ENCODE measurements at places on chromosomes 2 and 18.
A peak's percentile ranks its signal among the peaks of the same experiment; 100 is the strongest.

DNA sequence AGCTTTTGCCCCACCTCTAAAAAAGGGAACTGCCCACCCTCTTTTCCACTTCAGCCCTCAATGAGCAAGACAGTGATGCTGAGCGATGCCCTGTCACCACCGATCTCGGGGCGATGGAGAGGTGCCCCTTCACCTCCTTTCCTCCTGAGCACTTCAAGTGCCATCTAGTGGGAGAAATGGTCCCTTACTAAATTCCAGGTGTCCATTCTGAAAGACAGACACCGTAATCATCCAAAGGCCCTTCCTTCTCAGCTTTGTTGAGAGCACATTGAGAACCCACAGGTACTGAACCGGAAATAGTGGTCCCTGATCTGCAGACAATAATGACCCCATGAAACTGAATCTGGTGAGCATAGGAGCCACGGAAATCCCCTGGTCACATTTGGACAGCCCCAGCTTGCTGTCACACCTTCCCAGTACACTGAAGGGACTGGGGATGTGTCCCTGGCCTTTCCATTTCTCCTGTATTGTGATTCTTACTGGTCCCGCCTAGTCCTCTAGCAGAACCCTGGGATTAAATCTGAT is 38.5 kb downstream of the KCTD18 start:
- peak overlapping the region; percentile 4 for H3K27ac ChIP-seq
- no peaks in the 10 kb centered on the region for H3K36me3 ChIP-seq
- ATAC-seq = peak; percentile 42
- H3K4me1 ChIP-seq = peaks cover 30% of the 10 kb centered on the region

- no peak for ATAC-seq
- peak overlapping the region; percentile 41 for H3K4me3 ChIP-seq
Measured at GRCh38 chr2:148817210-148817708, 57.8 kb upstream of the KIF5C start.

- H3K27me3 ChIP-seq = peaks cover 8% of the 10 kb centered on the region
- no peaks in the 10 kb centered on the region for H3K4me1 ChIP-seq
- H3K36me3 ChIP-seq = no peaks in the 10 kb centered on the region
Measured at GRCh38 chr2:160156100-160156499, 44.0 kb downstream of the ITGB6 start.

- peak overlapping the region; percentile 25 for H3K27ac ChIP-seq
- no peak overlapping the region for H3K4me3 ChIP-seq
- H3K27me3 ChIP-seq = no peaks in the 10 kb centered on the region
- H3K4me1 ChIP-seq = peaks cover 24% of the 10 kb centered on the region
Measured at GRCh38 chr18:69757733-69758132, 189.9 kb downstream of the CD226 start.

DNA sequence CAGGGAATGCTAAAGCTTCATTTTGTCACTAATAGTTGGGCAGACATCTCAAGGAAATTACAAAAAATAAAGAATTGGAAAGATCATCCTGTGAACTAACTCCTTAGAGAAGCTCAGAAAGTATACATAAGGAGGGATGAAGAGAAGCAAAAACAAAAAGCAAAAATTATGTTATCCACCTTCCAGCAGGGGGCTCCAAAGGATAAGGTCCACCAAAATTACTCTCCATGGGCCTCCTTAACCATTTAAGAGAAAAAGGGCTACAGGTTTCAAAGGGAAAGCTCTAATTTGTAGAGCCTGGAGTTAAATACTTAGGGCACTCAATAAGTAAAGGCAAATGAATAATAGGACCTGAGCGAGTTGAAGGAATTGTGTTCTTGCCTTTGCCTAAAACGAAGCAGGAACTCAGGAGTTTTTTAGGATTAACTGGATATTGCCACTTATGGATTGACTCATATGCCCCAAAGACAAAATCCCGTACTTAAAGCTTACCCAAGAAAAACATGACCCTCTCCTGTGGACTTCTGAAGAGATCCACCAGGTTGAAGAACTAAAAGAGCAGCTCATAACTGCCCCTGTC is 1167.9 kb downstream of the DSC3 start:
- no peaks in the 10 kb centered on the region for H3K4me1 ChIP-seq
- no peak overlapping the region for H3K27ac ChIP-seq
- no peak for ATAC-seq
- H3K27me3 ChIP-seq = no peaks in the 10 kb centered on the region
- H3K36me3 ChIP-seq = no peaks in the 10 kb centered on the region
- no peak overlapping the region for H3K4me3 ChIP-seq

- no peaks in the 10 kb centered on the region for H3K4me1 ChIP-seq
- ATAC-seq = no peak
- no peaks in the 10 kb centered on the region for H3K36me3 ChIP-seq
Measured at GRCh38 chr2:205698286-205699268, 16.3 kb downstream of the NRP2 start.

- H3K36me3 ChIP-seq = no peaks in the 10 kb centered on the region
- ATAC-seq = peak; percentile 93
- H3K27ac ChIP-seq = no peak overlapping the region
- H3K27me3 ChIP-seq = peaks cover 17% of the 10 kb centered on the region
- peaks cover 14% of the 10 kb centered on the region for H3K4me1 ChIP-seq
Measured at GRCh38 chr2:235951982-235952381, 216.2 kb downstream of the GBX2 start.

DNA sequence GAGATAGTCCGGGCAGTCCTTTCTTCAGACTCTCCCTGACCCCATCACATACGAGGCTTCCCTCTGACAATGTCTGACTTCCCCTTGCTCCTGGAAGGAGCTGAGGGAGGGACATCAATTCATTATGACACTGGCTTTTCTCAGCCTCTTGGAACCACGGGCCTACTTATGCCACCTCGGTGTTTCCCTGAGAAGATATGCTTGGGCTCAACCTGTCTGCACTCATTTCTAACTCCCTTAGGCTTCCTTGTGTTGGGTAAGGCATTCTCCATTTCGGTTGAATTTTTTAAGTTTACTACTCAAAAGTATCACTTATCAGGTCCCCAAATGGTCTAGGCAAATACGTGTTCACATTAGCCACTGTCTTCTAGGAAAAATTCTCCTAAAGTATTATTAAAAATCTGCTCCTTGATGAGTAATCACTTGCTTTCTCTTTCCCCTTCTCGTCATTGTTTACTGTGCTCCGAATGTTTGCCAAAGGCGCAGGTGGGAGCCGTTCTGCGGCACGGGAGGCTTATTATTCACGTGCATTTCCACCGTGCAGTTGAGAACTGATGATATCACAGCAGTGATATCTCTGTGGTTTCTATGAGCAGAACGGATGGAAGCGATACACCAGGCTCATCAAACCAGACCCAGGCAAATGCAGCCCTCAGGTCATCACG is 33.1 kb downstream of the ARL4C start:
- no peaks in the 10 kb centered on the region for H3K27me3 ChIP-seq
- ATAC-seq = peak; percentile 79
- peaks cover 60% of the 10 kb centered on the region for H3K4me1 ChIP-seq
- H3K36me3 ChIP-seq = no peaks in the 10 kb centered on the region
- peak overlapping the region; percentile 83 for H3K27ac ChIP-seq

DNA sequence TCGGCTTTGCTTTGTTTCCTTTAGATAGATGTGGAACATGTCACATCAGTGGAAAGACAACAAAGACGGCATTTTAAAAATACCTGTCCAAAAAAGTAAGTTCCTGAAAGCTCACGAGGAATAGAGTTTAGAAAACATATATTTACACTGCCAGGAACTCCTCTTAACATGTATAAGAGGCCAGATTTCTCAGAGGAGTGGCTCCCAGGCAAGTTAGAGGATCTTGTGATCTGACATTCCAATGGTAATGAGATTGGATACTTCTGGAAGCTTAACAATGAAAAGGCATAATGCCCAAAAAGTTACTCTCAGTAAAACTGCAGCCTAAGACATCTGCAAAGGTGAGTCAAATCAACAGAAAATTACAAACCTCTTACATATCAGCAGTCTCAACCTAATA is 77.1 kb downstream of the CYRIA start:
- H3K36me3 ChIP-seq = no peaks in the 10 kb centered on the region
- no peak overlapping the region for H3K4me3 ChIP-seq
- H3K27me3 ChIP-seq = peaks cover 8% of the 10 kb centered on the region
- ATAC-seq = no peak
- no peak overlapping the region for H3K27ac ChIP-seq

GRCh38 chr18:26656944-26657536 is 108.7 kb upstream of the KCTD1 start:
- H3K27me3 ChIP-seq = peaks cover 58% of the 10 kb centered on the region
- peak overlapping the region; percentile 63 for H3K4me3 ChIP-seq
- peaks cover 7% of the 10 kb centered on the region for H3K36me3 ChIP-seq

DNA sequence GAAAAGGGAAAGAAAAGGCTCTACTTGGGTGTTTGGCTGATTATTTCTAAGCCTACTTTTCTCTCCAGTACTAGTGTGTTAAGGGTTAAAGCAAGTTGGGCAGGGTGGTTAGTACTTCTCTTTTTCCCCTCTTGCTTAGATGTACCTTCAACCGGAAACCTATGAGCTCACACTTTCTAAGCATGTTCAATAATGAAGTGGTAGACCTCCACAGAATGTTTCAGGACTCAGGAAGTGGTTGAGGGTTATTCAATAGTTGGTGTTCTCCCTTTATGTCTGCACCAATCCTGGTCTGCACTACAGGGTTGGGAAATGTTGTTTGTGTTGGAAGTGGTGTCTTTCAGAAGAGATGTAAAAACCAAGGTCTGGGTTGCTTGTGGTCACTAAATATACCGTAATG is 137.1 kb downstream of the ZEB2 start:
- H3K27me3 ChIP-seq = no peaks in the 10 kb centered on the region
- H3K4me3 ChIP-seq = peak overlapping the region; percentile 15
- ATAC-seq = peak; percentile 95
- peaks cover 8% of the 10 kb centered on the region for H3K4me1 ChIP-seq

GRCh38 chr18:40072761-40073160 is 1882.3 kb upstream of the PIK3C3 start:
- H3K4me3 ChIP-seq = no peak overlapping the region
- no peaks in the 10 kb centered on the region for H3K27me3 ChIP-seq

- ATAC-seq = no peak
- H3K4me1 ChIP-seq = no peaks in the 10 kb centered on the region
- no peaks in the 10 kb centered on the region for H3K36me3 ChIP-seq
- no peak overlapping the region for H3K27ac ChIP-seq
- no peak overlapping the region for H3K4me3 ChIP-seq
Measured at GRCh38 chr2:95390881-95391321, 11.6 kb upstream of the FAHD2A start.

DNA sequence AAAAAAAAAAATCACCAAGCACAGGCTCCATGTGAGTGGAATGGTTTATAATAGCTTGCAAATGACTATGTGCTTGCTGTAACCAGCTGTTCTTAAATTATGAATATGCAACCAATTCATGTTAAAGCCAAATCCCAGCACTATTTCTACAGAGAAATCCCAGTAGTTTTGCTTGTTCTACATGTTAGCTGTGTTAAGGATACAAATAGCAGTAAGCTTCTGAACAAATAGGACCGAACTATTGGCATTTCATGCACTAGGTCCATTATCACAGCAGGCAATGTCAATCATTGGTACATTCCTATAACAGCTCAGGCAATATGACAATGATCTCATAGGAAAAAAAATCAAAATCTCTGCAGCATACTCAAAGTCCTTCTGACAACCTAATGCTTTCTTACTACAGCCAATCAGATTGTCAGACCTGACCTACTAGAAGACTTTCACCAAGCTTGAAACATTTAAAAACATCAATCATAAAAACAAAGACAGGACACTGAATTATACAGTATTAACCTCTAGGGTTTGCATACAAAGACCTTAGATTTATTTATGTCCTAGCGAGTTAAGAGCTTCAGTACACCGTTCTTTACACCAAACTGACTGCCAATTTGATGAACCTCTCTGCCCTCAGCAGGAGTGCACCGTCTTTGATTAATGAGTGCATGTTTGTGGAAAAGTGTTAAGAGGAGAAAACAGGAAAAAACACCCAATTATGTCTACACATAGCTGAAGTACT is 6.4 kb downstream of the BAZ2B start:
- no peaks in the 10 kb centered on the region for H3K27me3 ChIP-seq
- peaks cover 2% of the 10 kb centered on the region for H3K4me1 ChIP-seq
- H3K36me3 ChIP-seq = no peaks in the 10 kb centered on the region
- no peak for ATAC-seq

- no peaks in the 10 kb centered on the region for H3K36me3 ChIP-seq
- H3K27ac ChIP-seq = no peak overlapping the region
- no peaks in the 10 kb centered on the region for H3K4me1 ChIP-seq
- peaks cover 37% of the 10 kb centered on the region for H3K27me3 ChIP-seq
- no peak for ATAC-seq
Measured at GRCh38 chr2:216740557-216741222, 45.3 kb upstream of the IGFBP5 start.

GRCh38 chr2:153986488-153987229 is 114.9 kb downstream of the GALNT13 start:
- no peak for ATAC-seq
- no peaks in the 10 kb centered on the region for H3K36me3 ChIP-seq
- H3K4me3 ChIP-seq = no peak overlapping the region
- H3K4me1 ChIP-seq = no peaks in the 10 kb centered on the region

GRCh38 chr2:20744366-20745335 is 77.7 kb downstream of the GDF7 start:
- H3K27ac ChIP-seq = no peak overlapping the region
- no peak overlapping the region for H3K4me3 ChIP-seq
- no peak for ATAC-seq

DNA sequence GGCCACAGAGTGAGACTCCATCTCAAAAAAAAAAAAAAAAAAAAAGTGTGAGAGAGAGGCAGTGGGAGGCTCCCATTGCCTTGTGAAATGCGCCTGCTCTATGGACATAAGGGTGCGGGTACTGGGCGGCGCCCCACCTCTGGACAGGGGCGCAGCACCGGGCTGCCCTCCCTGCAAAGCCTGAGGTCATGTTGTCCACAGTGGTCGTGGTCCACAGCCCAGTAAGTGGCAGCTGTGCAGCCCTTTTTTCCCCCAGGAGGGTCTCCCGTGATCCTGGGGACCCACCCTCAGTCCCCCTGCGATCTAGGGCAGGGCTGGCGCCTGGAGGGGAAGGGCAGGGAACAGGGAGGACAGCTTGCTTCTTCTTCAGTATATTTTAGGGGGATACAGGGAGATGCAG is 37.8 kb downstream of the LPIN1 start:
- H3K4me1 ChIP-seq = no peaks in the 10 kb centered on the region
- no peaks in the 10 kb centered on the region for H3K27me3 ChIP-seq
- no peak overlapping the region for H3K4me3 ChIP-seq
- H3K36me3 ChIP-seq = peaks cover 100% of the 10 kb centered on the region

Data from activated T-helper 17 cell treated with anti-CD3 and anti-CD28 coated beads, Interleukin-2, amount 50 U/mL, for 72 hours (primary cell).